Fibroblast of skin of left biceps (primary cell): ENCODE measurements at places on chromosomes 2 and 18.

DNA sequence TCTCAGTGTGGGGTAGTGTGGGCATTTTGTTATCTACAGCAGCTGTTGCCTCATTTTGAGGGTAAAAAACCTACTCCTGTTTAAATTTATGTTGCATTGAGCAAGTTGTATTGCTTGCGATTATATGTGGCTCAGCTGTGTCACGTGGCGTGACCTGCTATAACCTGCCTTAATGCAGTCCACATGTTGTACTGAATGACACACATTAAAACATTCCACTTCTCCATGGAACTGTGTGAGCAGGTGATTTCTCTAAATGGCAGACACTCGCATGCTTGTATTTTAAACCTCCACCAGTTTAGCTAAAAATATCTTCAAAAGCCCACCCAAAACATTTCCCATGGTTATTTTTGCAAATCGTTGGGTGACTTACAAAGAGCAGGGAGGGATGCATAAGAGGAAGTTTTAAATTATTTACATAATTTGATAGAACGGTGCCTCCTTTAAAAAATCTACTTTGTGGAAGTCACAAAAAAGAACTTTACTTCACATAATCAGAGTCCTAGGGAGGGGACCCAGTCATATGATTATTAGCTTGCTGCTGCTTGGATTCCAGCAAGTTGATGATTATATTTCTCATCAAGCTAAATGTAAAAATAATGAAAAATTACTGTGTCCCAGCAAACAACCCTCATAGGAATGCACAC lies 163.3 kb upstream of the ZEB2 start:
- DNase-seq, result no peak

GRCh38 chr2:213119061-213119809 lies 32.2 kb downstream of the IKZF2 start:
- no peak for DNase-seq

GRCh38 chr2:166519391-166519962 lies 25.4 kb upstream of the SCN7A start:
- no peak for DNase-seq

- no peak for DNase-seq
Observed at GRCh38 chr18:71370671-71371445, 1082.0 kb downstream of the SOCS6 start.

GRCh38 chr2:219662566-219662965 lies 35.1 kb downstream of the SLC4A3 start:
- no peak for DNase-seq
